ENCODE measurements at places on chromosomes 3 and 15. TPM values are rescaled to one million over a fixed set of nuclear protein-coding genes. Genes with fewer than 3 reads are reported as not detected.

DNA sequence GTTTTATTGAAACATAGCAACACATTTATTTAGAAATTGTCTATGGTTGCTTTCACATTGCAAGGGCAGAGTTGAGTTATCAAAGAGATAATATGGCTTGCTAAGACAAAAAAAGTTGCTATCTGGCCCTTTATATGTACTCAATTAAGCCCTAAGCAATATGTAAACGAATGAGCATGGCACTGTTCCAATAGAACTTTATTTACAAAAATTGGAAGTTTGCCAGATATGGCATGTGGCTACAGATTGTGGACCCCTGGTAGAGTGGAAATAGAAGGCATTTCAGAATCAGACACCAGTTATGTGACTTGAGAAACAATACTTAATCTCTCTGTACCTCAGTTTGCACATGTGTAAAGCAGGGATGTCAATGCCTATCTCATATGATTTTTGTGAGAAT, 515.6 kb upstream of the SGO1 start:
- H3K4me3 ChIP-seq, result no peak overlapping the region
- no peak overlapping the region for H3K27ac ChIP-seq
- no peak for DNase-seq
- H3K27me3 ChIP-seq, result no peaks in the 10 kb centered on the region

DNA sequence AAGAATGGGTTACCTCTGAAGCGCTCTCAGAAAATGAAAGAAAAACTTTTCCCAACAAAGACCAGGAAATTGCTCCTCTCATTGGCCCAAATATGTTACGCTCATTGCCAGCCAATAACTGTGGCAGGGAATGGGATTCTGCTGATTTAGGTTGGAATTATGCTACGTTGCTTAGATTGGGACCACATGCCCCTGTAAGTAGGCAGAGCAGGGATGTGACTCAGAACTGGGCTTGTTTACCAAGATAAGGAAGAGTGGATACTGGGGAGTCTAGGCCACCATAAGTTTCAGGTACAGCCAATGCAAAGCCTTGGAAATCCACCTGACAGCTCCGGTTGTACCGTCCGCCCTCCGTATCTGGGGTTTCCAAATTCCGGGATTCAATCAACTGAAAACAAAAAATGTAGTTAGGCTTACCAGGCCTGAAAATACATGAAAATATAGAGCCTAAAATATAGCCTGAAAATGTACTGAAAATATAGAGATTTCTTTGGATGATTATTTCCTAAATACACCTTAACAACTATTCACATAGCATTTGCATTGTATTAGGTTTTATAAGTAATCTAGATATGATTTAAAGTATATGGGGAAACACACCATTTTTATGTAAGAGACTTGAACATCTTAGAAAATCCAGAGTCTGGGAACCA, 1.5 kb upstream of the TCF12 start:
- H3K36me3 ChIP-seq, result no peaks in the 10 kb centered on the region
- H3K27ac ChIP-seq, result no peak overlapping the region
- H3K27me3 ChIP-seq, result no peaks in the 10 kb centered on the region
- DNase-seq, result no peak
- H3K4me3 ChIP-seq, result no peak overlapping the region

- H3K4me3 ChIP-seq, result no peak overlapping the region
- H3K27ac ChIP-seq, result no peak overlapping the region
- no peak for DNase-seq
- H3K27me3 ChIP-seq, result no peaks in the 10 kb centered on the region
Measured at GRCh38 chr3:151635905-151636304, 97.8 kb upstream of the AADACL2 start.

The KNG1 gene
- not detected for total RNA-seq

The ZIC4 gene
- total RNA-seq, result not detected

The DOCK3 gene
- total RNA-seq, result 6.3 TPM
